ENCODE measurements at places on chromosomes 4 and X.

- no peak for DNase-seq
Measured at GRCh38 chrX:22922961-22923360, 76.8 kb upstream of the DDX53 start.

GRCh38 chrX:41276661-41277506 is 57.1 kb upstream of the DDX3X start:
- no peak for DNase-seq

GRCh38 chr4:3440979-3441500 is 728 bp upstream of the HGFAC start:
- DNase-seq: no peak

DNA sequence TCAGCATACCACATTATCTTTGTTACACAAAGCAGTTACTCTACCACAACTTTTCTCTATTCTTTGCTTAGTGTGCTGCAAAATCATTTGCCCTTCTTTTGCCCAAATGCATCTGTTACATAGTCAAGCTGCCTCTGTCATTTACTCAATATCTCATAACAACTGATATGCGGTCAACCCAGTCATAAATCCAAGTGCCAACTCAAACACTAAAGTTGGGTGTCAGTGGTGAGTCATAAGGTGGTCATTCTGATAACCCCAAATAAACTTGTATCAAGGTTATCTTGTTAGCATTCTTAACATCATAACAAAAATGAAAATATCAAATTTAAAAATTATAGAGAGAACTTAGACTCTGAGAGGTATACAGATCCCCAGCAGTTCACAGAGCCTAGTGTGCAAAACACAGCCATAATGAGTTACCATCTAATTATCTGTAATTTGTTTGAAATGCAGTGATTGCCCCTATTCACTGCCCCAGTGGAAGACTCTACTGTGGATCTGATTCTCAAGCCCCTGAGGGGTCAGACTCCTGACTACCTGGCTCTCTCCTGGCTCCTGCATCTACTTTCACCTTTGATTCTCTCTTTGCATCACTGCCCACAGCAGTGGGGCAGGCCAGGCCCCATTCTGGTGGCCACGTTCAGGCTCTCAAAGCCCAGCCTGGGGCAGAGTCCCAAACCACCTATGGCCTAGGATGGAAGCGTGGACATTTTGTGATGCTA is 29.2 kb downstream of the TBC1D9 start:
- no peak for DNase-seq

DNA sequence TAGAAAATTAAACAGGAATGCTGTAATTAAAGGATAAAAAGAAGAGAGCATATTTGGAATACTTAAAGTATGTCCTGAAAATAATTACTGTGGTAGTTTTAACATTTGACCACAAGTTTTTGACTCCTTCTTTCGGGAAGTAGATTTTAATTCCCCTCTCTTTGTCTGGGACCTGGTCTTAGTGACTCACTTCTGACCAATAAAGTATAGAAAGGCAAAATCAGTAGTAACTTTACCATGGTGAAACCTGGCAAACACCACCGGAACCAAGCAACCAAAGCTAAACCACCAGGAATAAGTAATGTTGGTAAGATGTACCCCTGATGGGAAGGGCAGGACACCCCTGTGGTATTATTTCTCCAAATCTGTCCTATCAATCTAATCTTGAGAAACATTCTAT is 314.8 kb downstream of the PDHA2 start:
- no peak for DNase-seq

GRCh38 chrX:13418126-13419097 is 98.6 kb upstream of the ATXN3L start:
- no peak for DNase-seq

DNA sequence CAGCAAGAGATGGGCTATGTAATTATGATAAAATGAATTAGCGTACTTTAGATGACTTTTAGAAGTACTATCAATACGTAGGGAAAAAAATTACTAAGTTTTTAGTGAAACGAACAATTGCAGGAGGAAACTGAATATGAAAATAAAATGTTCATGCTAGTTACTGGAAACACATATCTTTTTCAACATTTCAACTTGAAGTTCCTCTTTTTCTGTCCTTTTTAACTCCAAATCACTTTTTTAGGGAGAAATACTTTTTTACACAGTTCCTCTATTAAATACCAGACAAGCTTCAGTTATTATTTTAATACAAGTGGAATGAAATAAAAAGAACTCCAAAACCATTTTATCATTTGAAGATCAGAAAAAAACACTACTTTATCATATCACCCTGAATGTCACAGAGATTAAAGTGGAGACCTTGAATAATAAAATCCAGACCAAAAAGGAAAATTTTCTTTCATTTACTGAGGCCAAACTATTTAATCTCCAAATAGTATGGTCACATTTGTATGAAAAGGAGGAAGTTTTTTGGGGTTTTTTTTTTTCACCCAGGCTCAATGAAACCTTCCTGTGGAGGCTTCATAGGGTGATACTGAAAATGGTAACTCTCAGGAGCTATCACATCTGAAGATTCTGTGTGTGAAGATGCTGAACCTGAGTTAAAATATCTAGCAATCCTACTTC is 306.2 kb downstream of the INPP4B start:
- DNase-seq: no peak

DNA sequence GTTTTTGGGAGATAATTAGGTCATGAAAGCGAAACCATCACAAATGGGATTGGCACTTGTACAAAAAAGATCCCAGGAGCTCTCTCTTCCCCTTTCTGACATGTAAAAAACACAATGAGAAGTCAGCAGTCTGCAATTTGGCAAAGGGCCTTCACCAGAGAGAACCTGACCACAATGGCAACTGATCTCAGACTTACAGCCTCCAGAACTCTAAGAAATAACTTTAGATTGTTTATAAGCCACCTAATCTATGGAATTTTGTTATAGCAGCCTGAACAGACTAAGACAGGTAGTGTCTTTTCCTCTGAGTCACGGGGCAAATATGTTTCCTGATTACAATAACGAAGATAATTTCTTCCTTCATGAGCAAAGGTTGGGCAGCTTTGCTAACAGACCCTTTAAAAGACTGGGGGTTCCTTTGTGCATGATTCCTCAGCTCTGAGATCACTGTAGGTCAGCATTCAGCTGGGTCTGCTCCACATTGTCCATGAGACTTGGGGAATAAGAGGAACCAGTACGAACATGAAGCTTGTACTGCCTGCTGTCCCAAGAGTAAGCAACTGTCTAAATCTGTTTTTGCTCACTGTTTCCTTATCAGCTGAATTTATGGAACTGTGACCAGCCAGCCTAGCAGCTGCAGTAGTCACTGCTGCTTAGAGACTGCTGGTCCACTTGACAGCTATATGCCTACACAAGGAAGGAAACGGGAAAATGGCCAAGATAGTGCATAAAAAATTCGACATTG is 191.6 kb downstream of the ANAPC10 start:
- no peak for DNase-seq

GRCh38 chrX:11890836-11891514 is 132.9 kb downstream of the MSL3 start:
- no peak for DNase-seq

DNA sequence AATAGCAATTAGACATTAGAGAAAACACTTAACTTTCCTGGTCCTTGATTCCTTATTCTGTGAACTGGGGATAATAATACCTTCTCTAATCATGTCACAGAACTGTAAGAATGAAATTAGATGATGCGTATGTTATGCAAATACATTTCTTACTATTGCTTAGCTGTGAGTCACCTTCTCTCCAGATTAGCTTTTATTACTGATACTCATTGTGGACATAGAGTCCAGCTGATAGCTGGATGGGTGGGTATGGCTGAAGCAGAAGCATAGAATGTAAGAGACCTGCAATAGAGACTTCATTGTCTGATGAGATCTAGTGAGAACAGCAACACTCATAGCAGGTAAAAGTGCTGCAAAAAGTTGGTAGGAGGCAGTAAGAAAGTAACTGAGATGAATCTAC is 437.2 kb upstream of the ZFP42 start:
- DNase-seq: no peak

Data from NCI-H1105 treated with DMSO at 0.1 percent for 48 hours (cell line).